ENCODE measurements at places on chromosomes 2 and 18.

DNA sequence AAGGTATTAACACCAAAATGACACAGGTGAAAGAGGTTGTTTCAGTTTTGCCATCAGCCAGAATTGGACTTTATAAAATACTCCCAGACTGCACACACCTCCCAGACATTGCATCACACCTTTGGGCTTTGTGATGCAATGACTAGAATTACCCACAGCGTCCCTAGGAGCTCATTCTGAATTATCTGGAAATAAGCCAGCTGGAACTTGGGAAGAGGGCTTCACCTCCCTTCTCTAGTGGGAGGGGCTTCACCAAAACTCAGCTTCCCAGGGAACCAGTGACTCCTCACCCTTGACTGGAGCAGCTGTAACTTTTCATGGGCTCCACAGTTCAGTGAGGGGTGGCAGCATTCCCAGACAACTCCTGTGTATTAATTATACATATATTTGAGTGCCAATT lies 83.1 kb upstream of the BZW1 start:
- DNase-seq: no peak

DNA sequence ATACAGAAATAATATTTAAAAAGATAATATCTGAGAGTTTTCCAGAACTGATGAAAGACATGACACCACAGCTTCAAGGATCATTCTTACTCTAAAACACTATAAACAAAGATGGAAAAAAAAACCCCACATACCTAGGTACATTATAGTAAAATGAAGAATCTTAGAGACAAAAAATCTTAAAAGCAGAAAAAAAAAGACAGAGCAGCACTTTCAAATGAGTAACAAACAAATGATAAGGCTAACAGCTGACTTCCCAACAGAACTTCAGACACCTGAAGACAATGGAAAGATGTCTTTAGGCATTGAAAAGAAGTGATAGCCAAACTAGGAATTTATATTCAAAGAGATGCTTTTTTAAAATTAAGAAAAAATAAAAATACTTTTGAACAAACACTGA lies 21.2 kb upstream of the AFF3 start:
- no peak for DNase-seq

GRCh38 chr2:38466876-38467767 lies 90.0 kb upstream of the ATL2 start:
- DNase-seq: no peak

DNA sequence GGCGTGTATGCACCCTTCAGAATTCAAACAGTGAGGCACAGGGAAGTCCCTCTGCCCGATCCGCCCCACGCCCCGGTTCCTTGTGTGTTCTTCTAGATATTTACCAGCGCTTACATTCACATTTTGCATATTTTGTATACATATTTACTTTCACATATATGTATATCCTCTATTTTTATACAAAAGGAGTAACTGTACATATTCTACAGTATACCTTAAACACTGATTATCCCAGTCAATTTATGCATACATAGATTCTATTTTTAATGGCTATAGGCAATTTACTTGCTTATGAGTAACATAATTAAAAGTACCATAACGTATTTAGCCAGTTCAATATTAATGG lies 307 bp upstream of the DUSP11 start:
- DNase-seq: no peak

GRCh38 chr2:163711258-163711657 lies 24.6 kb downstream of the FIGN start:
- DNase-seq: no peak

- no peak for DNase-seq
These were observed 54.0 kb upstream of the GPR75 start for GRCh38 chr2:53913721-53914120.

DNA sequence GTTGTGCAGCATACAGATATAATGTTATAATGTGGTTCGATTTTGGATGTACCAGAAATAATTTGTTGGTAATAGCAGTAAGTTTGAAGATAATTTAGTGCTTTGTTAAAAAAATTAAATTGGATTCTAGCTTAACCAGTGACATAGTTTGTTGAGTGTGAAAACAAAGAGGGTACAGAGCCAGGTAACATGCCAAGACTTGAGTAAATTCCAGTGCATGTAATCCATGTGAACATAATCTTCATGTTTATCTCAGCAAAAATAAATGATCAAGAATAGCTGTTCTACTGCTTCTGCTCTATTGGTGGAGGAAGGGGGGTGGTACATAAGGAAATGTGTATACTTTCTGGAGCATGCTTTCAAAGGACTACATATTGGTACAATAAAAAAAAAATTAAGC lies 165.8 kb downstream of the DNAH7 start:
- DNase-seq: no peak

DNA sequence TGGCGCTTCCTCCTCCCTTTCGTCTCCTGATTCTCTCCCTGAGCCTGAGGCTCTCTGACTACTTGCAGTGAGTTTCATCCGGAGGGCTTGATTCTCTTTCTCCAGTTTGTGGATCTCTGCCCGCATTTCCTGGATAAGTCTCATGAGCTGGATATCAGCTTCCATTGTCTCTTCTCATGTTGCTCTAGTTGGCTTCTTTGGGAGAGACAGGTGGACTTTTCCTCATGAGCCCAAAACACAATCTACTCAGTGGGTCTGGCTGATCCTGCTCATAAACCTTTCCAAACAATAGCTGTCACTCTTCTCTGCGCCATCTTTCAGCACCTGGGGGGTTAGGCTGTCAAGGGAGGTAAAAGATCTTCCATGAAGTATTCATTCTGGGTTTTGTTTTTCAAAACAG lies at the start of gene CCDC195:
Gene CCDC195 (minus strand): TSS at position 165 of the 400 bp plus-strand sequence. CDS start 0 bp downstream, at position 165.
- no peak for DNase-seq

DNA sequence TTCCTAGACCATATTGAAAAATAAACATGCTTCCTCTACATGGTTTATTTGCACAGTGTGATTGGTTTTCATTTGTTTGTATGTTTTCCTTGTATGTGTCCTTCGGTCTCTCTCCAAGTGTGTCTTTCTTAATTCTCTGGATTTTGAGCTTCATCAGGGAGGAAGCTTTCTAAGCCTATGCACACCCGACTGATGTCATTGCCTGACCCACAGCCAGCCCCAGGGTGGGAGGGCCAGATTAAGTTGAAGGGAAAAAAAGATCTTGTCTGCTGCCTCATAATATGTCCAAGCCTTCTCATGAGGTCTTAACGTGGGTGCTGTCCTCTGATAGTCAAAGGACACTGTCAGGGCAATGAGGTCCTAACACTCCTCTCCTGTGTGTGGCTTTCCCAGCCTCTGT lies 115.2 kb downstream of the MARCHF4 start:
- no peak for DNase-seq

GRCh38 chr18:32520771-32521170 lies 50.1 kb upstream of the GAREM1 start:
- no peak for DNase-seq

DNA sequence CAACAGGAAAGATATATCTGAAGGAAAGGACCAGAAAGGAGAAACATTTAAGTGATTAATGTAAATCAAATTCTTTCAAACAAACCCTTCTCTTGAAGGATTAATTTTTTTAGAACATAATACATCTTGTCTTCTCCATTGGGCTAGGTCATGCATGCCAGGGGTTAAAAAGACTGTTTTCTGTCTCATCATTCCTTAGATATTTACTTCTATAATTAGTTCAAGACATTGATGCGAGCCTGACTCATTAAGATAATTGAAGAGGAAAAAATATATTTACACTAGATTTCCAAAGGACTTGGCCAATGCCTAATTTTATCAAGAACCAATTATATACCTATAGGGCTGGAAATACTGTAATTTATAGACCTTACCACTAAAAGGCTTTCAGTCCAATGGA lies 166.6 kb upstream of the SETBP1 start:
- no peak for DNase-seq

DNA sequence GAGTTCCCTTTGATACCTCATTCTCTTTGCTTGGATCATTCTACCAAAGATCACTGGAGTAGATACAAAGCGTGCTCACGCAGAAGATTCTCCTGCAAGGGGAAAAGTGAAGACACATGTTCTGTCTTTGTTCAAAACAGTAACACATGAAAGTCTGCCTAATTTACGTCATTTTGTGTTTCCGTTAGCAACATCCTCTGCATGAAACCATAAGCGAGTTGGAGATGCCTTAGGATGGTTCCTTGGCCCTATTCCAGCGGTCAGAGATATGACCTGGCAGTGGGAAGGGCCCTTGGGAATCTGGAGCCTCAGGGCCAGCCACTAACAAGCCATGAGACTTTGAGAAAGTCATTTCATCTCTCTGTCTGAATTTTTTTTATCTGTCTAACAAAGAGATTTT lies 180.9 kb upstream of the TWIST2 start:
- DNase-seq: no peak

DNA sequence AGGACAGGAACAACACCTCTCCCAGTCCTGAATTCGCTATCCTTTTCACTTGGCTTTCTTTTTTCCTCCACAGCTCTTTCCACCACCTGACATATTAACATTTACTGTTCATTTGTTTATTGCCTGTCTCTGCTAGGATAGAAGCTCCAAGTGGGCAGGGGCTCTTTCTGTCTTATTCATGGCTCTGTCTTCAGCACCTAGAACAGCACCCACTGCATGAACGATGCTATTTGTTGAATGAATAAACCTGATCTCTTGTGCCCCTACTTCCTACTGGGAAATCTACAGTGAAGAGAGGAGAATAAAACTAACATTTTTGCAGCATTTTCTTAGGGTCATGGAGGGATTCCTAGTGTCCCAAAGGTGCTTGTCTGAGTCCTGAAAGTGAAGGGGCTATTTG lies 24.4 kb upstream of the GAREM2 start:
- DNase-seq: no peak

- DNase-seq: no peak
These were observed 59.6 kb upstream of the DLX2 start for GRCh38 chr2:172162225-172162733.

GRCh38 chr2:148667113-148667836 lies 22.7 kb downstream of the EPC2 start:
- DNase-seq: no peak

- DNase-seq: no peak
These were observed 43.8 kb downstream of the SERTAD2 start for GRCh38 chr2:64609942-64610281.

DNA sequence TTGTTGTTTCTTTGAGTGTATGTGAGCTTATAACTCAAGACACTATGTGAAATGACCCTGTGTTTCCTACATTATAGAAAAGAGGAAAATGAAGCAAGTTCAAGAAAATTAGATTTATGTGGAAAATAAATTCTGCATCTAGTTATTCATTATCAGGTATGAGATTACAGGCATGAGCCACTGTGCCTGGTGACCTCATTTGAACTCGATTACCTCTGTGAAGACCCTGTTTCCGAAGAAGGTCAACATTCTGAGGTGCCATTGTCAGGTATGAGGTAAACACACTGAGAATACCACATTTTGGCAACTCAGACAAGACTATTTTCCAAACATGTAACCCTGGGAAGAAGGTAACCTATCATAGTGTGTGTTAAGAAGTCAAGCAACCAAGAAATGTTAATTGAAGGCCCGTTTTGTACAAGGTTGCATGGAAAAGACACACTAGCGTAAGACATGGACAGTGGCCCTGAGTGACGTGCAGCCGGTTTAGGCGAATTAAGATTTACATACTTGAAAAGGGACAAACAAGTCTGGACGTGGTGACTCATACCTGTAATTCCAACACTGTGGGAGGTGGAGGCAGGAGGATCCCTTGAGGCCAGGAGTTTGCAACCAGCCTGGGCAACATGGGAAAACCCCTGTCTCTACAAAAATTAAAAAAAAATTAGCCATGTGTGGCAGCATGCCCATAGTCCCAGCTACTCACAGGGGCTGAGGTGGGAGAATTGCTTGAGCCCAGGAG lies 186.6 kb downstream of the NEDD4L start:
- no peak for DNase-seq

Data from stimulated activated CD8-positive, alpha-beta memory T cell treated with anti-CD3 and anti-CD28 coated beads, Interleukin-15, amount 100 ng/mL, for 4 hours (primary cell).